ENCODE measurements at places on chromosomes 6 and 20. TPM values are rescaled to one million over a fixed set of nuclear protein-coding genes. Genes with fewer than 3 reads are reported as not detected.

The PLCB4 gene
- total RNA-seq, result 36.9 TPM

The SLC17A1 gene
- total RNA-seq, result not detected

The FAM184A gene
- total RNA-seq, result 11.2 TPM

The SAMD5 gene
- total RNA-seq, result 2.5 TPM

The C2 gene
- 5.9 TPM for total RNA-seq

The MDFI gene
- total RNA-seq, result 13.5 TPM

Measured in tibial nerve (tissue), 4 donors.